Stimulated activated naive CD4-positive, alpha-beta T cell treated with Interleukin-2 at 50 U/mL for 16 hours (primary cell): ENCODE measurements at places on chromosomes 4 and X.

DNA sequence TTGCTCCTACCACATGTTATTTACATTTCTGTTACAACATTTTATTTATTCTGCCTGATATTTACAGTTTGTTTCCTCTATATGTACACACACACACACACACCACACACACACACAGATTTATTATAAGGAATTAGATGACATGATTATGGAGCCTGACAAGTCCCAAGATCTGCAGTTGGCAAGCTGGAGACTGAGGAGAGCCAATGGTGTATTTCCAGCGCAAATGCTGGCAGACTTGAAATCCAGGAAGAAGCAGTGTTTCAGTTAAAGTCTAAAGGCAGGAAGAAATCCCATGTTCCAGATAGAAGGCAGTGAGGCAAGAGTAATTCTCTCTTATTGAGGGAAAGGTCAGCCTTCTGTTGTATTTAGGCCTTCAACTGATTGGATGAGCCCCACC is 1.8 kb upstream of the KLHL4 start:
- no peak for DNase-seq

DNA sequence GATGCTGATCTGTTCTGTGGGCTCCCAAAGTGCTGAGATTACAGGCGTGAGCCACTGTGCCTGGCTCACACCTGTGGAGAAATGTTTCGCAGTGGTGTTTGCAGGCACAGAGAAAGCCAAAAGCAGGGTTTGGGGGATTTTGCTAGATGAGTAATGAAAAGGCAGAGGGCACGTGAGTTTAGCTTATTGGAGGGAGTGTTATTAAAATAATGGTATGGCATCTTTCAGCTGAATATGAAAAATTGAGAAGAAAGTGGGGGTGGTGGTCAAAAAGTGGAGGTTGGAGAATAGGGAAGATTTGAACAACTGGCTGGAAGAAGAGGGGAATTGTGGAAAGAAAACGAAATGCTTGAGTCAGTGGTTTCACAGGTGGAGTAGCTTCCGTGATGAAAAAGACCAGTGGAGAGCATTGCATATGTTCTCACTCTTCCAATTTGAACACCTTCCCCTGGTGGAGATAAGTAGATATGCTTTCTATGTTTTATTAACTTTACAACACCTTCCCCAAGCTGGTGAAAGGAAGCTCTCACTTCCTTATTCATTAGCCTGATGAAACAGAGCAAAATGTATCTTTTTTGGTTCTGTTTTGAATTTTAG is 1.1 kb upstream of the CHST7 start:
- peak; percentile 47 for DNase-seq

GRCh38 chr4:3096202-3096601 is 21.7 kb downstream of the HTT start:
- no peak for DNase-seq

DNA sequence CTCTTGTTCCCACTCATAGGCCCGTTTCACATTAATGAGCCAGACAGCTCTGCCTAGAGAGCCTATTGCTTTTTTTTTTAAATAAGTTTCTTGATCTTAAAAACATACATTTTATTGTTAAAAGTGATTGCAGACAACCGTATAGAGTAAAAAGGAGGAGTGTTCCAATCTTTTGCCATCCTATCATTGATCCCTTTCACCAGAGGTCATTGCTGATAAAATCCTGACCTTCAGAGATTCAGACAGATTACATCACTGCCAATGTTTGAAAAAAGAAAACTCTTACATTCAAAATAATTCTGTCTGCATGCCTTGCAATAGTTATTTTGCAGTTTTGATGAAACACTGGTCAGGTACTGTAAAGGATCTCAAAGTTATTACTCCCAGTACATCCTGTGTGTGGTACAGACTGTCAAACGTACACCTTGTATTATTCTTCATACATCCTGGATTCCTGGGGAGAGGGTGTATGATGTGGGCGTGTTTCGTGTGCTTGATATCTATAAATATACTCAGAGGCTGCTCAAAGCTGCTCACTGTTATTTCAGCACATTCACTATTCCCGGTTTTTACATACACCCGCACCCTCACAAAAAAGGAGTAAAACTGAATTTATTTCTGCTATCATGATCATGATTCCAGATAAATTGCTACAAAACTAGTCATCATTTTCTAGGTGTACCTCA is 15.4 kb upstream of the KLHL2 start:
- DNase-seq: no peak

GRCh38 chr4:165580351-165580905 is 201.6 kb downstream of the CPE start:
- DNase-seq: no peak

- DNase-seq: peak; percentile 4
Measured at GRCh38 chr4:143358923-143359643, 22.4 kb downstream of the GAB1 start.

GRCh38 chr4:63211375-63211774 is 1197.9 kb downstream of the TECRL start:
- no peak for DNase-seq

GRCh38 chrX:114952696-114953095 is 64.7 kb downstream of the IL13RA2 start:
- no peak for DNase-seq

DNA sequence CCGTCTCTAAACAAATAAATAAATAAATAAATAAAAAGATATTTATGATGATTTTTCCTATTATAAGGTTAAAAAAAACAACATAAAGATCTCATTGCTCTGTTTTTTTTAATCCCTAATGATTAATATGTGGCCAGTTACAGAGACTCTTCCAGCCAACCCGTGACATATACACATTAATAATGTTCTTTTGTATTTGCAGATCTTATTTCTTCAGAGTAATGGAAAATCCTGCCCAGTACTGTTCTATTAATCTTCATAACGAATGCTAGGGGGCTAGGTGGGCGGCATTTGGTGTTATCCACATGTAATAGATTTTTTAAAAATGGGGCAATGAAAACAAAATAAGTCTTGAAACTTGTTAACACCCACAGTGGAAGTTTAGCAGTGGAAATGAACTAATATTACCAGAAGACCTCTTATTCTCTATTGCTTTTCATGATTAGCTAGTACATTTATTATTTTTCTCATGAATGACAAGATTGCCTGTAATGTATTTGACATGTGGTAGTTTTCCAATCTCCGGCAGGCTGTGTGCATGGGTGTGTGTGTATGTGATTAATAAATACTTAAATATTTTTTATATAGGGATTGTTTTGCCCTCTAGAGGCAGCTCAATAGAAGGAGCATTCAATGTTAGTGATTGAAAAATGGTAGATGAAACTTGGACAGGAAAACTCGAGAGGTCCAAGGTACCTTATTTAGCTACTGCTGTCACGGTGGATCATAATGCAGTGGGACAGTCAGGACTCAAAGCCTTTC is 457.4 kb downstream of the IL1RAPL1 start:
- no peak for DNase-seq

GRCh38 chr4:143598816-143599215 is 85.3 kb downstream of the SMARCA5 start:
- DNase-seq: no peak

DNA sequence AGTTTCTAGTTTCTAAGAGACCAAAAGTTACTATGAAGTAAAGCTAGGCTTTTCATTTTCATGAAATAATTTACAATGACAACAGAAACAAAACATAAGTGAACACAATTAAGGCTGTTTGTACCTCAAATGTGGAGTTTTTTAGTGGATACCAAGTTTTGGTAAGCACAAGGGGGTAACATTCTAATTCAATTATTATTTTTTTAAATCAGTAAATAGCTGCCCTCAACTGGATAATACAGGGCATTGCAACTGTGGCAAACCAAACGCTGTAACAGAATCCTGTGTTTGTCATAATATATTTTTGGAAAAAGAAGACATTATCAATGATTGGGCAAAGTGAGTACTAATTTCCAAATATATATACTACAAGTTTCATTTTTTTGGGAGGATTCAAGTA is 150.3 kb downstream of the FBXW7 start:
- DNase-seq: no peak

GRCh38 chrX:132694382-132694781 is 205.5 kb upstream of the MBNL3 start:
- DNase-seq: no peak

DNA sequence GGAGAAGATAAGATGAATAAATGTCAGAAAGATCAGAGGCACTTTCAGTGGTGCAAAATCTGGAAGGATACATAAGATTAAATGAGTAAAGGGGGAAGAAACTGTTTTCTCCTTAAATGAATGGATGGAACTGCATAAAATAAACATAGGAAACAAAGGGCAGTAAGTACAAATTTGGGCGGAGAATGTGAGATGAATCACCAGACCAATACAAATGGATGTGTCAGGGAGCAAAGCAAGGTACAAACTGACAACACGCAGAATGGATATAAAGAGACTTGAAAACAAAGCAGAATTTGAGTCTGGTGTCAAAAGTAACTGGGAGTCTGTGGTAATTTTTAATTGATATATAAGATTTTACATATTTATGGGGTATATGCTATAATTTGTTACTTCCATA is 175.3 kb upstream of the PCDH18 start:
- DNase-seq: no peak

GRCh38 chr4:108619372-108620100 is 840 bp upstream of the RPL34 start:
- no peak for DNase-seq

DNA sequence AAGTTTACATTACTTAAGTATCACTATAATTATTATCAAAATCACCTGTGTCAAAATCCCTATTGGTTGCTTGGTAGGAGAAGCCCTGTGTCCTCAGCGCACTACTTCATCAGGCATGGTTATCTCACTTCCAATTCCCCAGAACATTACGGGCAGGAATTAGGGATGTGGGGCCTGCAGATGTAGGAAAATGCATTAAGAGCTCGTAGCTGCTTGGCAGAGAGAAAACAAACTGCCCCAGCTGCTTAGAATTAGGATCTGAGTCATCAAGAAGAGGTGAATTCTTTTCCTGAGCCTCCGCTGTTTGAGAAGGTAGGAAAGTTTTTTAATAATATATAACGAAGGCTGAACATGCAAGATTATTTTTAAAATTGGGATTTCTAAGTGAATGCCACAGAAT is 31.1 kb upstream of the CLNK start:
- DNase-seq: no peak

DNA sequence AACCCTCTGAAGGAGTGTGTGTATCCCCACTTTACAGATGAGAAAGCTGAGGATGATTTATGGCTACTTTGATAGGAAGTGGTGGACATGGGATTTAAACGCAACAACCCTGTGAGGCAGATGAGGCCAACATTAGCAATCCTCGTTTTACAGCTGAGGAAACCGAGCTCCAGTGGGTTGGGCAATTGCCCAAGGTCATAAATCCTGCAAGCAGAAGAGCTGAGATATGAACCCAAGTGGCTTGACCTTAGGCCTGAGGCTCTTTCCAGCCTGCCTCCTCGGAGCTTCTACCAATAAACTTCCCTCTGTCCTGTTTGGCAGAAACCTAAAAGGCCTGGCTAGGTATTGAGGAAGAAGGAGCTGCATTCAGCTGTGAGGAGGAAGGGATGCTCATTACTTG is 185.5 kb upstream of the RBPJ start:
- no peak for DNase-seq

DNA sequence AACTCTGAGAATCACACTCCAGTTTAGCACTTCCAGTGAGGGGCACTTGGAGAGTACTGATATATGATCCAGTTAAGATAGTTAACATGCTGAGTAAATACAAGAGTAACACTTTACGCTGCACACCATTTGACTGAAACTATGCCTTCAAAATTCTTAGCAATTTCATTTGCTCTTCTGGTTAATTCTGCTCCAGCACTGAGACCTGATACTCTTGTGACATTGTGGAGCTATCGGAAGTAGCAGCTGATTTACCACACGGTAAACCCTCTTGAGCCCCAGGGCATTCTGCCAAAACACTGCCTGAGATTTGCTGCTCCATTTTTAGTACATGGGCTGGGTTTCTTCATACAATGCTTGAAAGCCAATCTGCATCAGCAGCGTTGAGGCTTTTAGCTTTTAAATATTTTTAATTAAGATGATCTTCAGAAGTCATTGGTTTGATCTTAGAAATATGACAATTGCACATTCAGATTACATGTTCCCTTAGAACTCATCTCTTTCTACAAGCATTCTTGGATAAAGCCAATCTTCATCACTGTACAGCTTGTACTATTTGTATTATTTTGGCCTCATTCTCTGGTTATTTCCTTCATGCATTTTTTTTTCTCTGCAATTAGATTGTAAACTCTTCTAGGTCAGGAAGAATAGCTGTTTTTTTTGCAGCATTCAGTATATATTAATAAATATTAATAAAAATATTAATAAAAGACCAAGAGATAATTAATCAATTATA is 67.8 kb upstream of the ETNPPL start:
- DNase-seq: no peak

GRCh38 chr4:137124278-137124932 is 407.9 kb downstream of the PCDH18 start:
- no peak for DNase-seq

GRCh38 chr4:40514497-40514951 is 115.1 kb downstream of the RBM47 start:
- no peak for DNase-seq

DNA sequence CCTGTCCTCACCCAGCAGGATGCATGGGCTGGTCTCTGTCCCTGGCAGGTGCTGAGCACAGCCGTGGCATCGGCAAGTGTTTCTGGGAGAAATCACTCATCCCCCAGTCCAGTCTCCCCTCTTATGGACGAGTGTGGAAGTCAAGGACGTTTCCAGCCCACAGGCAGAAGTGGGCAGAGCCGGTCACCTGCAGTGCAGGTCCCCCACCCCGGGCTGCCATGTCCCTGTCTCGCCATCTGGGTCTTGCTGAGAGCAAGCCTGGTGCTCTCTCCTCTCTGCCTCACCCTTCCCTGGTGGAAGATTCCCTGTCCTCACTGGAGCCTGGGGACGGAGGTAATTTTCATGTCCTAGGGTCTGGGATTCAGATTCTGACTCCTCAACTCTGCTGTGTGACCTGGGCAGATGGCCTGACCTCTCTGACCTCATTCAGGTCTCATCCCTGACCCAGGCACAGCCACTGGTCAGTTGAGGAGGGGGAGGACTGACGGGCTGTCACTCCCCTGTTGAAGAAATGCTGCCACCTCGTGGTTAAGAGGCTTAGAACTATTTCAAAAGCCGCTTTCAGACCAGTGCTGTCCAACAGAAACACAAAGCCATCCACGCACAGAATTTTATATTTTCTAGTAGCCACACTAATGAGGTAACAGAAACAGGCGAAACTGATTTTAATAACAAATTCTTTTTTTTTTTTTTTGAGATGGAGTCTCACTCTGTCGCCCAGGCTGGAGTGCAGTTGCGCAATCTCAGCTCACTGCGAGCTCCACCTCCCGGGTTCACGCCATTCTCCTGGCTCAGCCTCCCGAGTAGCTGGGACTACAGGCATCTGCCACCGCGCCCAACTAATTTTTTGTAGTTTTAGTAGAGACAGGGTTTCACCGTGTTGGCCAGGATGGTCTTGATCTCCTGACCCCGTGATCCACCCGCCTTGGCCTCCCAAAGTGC is 1.8 kb downstream of the CPZ start:
- no peak for DNase-seq
